NCI-H510A (cell line): ENCODE measurements at places on chromosomes 2 and 18.

GRCh38 chr2:172376505-172377125, 50.8 kb upstream of the ITGA6 start:
- DNase-seq: no peak

GRCh38 chr2:56531668-56532420, 348.1 kb downstream of the CCDC85A start:
- no peak for DNase-seq

DNA sequence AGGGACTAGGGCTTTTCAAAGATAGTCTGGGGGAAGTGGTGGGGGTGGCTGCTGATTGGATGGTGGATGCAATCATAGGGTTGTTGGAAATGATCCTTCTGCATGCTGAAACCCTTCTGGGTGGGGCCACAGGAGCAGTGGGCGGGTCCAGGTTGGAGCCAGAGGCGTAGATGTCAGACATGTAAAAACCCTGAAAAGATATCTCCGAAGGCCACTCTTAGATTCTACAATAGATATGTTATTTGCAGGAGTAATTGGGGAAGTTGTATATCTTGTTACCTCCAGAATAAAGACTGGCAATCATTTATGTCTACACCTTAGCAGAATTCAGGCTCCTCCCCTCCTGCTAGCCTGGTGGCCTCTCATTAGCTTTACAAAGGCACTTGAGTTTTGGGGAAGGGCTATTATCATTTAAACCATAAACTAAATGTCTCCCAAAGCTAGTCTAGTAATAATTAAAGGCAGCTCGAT, 8.2 kb upstream of the FAM98A start:
- no peak for DNase-seq

DNA sequence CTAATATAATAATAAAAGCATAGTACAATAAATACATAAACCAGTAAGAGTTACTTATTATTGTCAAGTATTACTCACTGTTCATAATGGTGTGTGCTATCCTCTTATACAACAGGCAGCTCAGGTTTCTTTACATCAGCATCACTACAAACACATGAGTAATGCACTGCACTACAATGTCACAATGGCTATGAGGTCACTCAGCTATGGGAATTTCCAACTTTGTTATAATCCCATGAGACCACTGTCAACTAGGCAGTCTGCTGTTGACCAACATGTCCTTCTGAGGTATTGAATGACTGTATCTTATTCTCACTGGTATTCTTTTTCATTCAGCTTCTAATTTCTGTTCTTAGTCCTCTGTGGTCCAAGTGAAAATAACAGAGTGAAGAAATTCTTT, 250.4 kb upstream of the DSEL start:
- no peak for DNase-seq

DNA sequence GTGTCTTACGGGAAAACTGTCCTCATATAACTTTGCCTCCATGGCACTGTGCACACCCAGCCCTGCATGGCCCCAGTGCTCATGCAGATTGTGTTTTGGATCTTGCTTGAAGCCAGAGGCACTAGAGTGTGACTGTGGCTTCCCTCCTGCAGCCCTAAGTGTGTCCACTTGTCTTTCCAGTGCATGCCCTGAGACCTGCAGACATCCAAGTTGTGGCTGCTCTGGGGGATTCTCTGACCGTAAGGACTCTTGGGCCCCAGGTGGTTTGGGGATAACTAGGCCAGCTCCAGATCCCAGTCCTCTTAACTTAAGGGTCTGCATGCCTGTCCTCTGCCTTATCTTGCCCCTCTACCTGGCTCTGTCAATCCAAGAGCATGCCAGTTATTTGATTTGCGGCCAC, 96.6 kb downstream of the PLB1 start:
- DNase-seq: no peak

DNA sequence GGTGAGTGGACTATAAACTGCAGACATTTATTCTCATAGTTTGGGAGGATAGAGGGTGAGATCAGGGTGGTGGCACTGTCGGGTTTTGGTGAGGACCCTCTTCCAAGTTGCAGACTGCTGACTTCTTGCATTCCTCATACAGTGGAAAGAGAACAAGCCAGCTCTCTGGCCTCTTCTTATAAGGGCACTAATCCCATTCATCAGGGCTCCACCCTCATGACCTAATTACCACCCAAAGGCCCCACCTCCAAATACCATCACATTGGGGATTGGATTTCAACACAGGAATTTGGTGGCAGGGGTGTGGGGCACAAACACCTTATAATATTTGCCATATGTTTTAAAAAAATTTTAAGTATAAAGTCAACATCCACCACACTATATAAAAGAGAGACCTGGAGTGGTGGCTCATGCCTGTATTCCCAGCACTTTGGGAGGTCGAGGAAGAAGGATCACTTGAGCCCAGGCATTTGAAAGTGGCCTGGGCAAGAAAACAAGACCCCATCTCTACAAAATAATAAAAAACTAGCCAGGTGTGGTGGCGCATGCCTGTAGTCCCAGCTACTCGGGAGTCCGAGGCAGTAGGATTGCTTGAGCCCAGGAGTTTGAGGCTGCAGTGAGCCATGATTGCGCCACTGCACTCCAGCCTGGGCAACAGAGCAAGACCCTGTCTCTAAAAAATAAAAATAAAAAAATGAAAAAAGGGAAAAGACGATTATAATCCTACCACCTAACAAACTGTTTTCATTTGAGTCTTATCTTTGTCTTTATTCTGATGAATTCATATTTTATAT, 44.0 kb downstream of the TCF7L1 start:
- DNase-seq: no peak

DNA sequence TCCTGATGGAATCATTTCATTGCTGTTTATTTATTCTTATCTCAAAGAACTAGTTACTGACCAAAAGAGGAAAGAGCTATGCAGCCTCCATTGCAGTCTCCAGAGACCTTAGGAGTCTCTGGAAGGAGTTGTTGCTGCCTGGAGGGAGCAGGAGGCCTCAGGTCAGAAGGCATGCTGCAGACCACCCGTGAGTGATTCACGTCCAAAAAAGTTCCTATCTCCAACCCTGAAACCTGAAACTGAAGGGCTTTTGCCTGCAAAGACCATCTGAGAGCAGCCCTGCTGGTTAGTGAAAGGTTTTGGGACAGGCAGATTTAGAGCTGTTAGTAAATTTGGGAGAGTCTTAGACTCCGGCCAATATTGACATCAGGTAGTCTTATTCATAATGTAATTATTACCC, 29.1 kb downstream of the SLC25A52 start:
- DNase-seq: no peak

DNA sequence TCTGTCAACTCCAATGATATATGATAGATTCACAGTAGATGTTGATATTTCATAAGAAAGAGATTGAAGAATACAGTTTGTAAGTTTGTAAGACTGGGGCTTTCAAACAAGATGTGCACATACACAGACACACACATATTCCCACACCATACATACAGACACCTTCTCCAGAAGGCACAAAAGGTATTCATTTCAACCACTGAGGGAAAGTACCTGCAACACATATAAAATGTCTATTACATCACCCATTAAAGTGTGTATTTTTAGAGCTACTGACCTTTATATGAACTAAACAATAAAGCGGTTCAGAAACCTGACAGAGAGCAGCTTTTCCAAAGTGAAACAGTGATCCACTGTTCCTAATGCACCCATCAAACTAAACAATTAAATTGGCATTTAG, 53.3 kb downstream of the CCDC148 start:
- no peak for DNase-seq
